ENCODE measurements at places on chromosomes 2 and 18.
A peak's percentile ranks its signal among the peaks of the same experiment; 100 is the strongest.

- no peak for DNase-seq
Measured at GRCh38 chr2:210147614-210148013, 23.6 kb downstream of the KANSL1L start.

DNA sequence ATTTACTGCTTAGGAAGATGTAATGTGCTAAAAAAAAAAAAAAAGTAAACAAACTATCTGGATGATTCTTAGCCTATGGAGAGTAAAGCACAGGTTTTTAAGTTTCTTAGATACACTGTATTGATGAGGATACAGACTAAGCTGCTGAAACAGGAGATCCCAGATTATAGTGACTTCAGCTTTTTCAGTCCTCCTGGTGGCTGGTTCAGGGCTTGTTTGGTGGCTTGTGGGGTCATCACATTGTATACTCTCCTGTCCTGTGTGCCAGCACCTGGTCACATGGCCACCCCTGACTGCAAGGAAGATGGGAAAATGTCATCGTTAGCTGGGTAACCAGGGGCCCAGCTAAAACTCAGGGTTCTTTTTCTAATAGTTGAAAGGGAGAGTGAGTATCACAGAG lies 31.4 kb downstream of the RAB31 start:
- no peak for DNase-seq

DNA sequence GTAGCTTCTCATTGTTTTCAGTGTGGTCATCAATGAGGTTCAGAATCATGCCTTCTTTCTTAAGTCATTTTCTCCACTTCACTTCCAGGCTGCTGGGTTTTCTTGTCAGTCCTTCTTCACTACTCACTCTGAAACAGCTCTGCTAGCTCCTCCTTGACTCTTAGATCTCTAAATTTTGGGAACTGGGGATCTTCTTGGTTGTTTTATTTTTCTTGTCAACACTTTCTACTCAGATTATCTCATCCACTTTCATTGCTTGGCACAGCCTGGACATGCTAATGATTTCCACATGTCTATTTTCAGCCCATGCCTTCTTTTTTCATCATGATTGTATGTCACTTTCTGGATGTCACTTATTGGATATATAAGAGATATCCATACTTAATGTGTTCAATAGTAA lies 517.8 kb upstream of the DSEL start:
- DNase-seq = no peak

DNA sequence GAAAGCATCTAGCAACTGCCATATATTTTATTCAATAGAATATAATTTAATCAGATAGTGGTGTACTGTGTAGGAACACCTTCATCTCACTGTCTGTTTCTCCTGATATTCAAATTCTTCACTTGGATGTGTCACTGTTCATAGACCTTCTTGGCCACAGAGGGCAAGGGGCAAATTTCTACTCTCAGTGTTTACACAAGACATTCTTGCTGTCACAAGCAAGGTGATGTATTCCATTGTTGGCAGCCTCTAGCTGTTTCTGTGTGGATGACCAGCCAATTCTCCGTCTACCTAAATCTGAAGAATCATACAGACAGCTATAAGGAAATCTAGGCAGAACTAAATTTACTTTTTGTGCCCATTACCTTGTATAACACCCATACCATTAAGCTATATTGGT lies 948.3 kb downstream of the CNTNAP5 start:
- DNase-seq = no peak

DNA sequence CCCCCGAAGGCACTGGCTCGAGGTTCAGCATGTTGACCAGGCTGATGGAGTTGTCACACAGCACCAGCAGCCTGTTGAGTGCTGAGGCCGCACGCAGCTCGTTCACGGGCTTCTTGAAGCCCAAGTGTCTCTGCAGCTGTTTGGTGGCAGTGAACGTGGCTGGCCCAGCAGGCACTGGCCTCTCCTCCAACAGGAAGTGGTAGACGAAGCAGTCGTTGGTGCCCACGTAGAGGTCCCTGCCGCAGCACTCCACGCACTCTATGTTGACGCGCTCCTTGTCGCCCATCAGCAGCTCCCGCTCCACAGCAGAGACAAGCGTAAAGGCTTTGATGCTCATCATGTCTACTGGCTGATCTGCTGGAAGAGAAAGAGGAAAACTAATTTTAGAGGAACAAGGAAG lies 21.6 kb downstream of the TGFBRAP1 start:
- DNase-seq = no peak

DNA sequence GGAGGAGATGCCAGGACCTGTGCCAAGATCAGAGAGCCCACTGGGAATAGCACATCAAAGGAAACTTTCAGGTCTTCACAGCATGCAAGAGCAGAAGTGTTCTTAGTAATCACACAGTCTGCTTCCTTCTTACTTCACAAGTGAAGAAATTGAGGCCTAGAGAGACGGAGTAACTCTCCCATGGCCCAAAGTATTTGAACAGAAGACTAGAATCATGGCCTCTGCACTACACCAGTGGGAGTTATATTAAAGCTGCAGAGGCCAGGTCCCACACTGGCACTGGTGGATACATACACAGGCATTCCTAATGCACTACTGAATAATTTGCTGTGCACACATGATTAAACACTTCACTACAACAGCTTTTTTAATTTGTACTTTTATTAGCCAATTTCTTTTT lies 107.6 kb upstream of the RMP24 start:
- DNase-seq = no peak

DNA sequence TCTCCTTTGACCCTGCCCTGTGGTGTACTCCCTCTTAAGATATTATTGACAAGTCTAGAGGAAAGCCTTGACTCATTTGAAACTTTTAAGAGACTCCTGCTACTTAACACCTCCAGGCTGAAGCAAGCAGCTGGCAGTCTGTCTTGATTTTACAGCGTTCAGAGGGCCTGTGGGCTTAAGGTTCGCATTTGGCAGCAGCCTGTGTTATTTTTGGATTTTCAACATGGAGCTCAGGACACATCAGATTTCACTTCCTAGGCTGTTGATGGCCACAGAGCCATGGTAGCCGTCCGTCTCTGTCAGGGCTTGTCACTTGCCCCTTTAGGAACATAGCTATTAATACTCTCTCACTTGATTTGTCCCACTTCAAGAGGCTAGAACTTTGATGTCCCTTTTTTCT lies 73.6 kb downstream of the VWA3B start:
- DNase-seq = no peak

GRCh38 chr2:239735131-239735828 lies 289.9 kb downstream of the NDUFA10 start:
- DNase-seq = no peak

DNA sequence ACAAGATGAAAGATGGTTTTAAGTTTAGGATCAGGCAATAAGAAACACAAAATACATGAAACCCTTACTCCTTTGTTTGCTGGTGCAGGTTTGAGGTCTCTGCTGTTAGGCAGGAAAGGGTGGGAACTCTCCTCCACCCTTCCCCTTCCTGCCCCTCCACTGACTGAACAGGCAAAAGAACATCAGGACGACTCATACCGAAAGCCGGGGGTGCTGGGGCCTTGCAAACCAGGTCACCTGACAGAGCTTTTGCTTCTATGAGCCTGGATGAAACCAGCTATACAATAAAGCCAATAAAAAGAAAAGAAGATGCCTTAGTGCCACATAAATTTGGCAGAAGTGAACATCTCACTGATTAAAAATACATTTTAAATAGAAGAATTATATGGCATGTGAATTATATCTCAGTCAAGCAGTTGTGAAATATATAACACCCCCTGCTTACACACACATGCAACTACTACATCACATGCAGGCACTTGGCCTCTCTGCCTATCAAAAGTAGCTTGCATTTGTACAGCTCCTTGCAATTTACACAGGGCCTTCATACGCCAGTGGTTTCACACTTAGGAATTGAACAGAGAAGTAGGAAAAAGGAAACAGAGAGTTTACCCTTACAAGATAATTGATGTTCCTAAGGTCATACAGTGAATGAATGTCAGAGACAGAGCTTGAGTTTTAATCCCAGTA lies 215.1 kb upstream of the TRIB2 start:
- DNase-seq = no peak

GRCh38 chr2:69459936-69460335 lies 22.7 kb upstream of the NFU1 start:
- no peak for DNase-seq

DNA sequence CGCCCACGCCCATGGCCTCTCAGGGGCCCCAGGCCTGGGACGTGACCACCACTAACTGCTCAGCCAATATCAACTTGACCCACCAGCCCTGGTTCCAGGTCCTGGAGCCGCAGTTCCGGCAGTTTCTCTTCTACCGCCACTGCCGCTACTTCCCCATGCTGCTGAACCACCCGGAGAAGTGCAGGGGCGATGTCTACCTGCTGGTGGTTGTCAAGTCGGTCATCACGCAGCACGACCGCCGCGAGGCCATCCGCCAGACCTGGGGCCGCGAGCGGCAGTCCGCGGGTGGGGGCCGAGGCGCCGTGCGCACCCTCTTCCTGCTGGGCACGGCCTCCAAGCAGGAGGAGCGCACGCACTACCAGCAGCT lies 2.4 kb downstream of the B3GNT7 start:
- DNase-seq = peak; percentile 2

GRCh38 chr18:44588508-44588907 lies 92.2 kb upstream of the SETBP1 start:
- DNase-seq = no peak

Data from iPS-NIHi11 (cell line).